ENCODE measurements at places on chromosomes 5 and 9.
A peak's percentile ranks its signal among the peaks of the same experiment; 100 is the strongest.

DNA sequence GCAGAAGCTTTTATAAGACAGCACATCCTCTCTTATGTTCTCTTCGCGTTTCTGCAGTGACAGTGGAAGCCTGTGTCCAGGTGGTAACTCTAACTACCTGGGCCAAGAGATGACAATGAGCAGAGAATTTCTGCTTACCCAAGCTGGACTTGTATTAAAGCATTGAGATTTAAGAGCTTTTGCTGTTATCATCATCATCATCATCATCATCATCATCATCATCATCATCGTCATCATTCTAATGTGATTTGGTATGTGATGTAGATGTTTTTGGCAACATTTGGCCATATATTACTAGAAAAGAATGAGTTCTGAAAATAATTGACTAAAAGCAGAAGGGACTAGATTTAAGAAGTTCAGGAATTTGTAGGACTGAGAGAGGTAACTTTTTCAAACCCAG lies 401.3 kb downstream of the BRINP1 start:
- no peaks in the 10 kb centered on the region for H3K36me3 ChIP-seq
- H3K27ac ChIP-seq: no peak overlapping the region
- DNase-seq: no peak

- peaks cover 14% of the 10 kb centered on the region for H3K4me1 ChIP-seq
- no peaks in the 10 kb centered on the region for H3K36me3 ChIP-seq
- peaks cover 68% of the 10 kb centered on the region for H3K27me3 ChIP-seq
- DNase-seq: peak; percentile 52
- H3K27ac ChIP-seq: no peak overlapping the region
- no peak overlapping the region for H3K4me3 ChIP-seq
Measured at GRCh38 chr5:76709762-76710161, 6.2 kb upstream of the F2R start.

DNA sequence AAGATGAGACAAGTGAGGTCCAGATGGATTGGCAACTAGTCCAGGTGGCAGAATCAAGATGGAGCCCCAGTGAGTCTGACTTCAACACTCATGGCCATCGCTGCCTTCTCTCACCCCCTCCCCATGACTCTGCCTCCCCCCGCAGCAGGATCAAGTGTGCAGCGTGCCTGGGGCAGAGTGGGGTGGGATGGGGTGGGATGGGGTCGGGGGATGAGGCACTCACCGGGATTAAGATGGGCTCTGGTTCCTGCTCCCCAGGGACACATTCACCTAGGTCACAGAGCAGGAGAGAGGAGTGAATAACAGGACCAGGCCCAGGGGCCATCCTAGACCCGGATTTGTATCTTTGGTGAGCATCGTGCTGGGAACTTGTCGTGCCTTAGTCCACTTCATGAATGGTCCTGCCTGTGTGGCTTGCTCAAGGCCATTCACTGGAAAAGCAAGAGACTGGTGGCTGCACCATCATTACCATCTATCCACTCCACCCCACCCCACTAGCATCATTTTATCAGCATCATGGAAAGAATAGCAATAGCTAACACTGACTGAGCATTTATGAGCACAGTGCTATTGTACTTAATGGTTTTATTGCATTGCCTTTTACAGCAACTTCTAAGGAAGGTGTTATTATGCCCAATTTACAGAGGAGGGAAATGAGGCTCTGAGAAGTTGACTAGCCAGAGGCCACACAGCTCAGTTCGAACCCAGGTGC lies 8.5 kb downstream of the AMBP start:
- H3K27ac ChIP-seq: no peak overlapping the region
- no peak overlapping the region for H3K4me3 ChIP-seq
- H3K27me3 ChIP-seq: peaks cover 5% of the 10 kb centered on the region
- no peak for DNase-seq
- H3K36me3 ChIP-seq: no peaks in the 10 kb centered on the region
- H3K4me1 ChIP-seq: no peaks in the 10 kb centered on the region

- DNase-seq: peak; percentile 87
- no peaks in the 10 kb centered on the region for H3K36me3 ChIP-seq
- no peaks in the 10 kb centered on the region for H3K27me3 ChIP-seq
- H3K4me3 ChIP-seq: peak overlapping the region; percentile 56
Measured at GRCh38 chr9:35907711-35908503, 1.4 kb upstream of the SPAAR start.

DNA sequence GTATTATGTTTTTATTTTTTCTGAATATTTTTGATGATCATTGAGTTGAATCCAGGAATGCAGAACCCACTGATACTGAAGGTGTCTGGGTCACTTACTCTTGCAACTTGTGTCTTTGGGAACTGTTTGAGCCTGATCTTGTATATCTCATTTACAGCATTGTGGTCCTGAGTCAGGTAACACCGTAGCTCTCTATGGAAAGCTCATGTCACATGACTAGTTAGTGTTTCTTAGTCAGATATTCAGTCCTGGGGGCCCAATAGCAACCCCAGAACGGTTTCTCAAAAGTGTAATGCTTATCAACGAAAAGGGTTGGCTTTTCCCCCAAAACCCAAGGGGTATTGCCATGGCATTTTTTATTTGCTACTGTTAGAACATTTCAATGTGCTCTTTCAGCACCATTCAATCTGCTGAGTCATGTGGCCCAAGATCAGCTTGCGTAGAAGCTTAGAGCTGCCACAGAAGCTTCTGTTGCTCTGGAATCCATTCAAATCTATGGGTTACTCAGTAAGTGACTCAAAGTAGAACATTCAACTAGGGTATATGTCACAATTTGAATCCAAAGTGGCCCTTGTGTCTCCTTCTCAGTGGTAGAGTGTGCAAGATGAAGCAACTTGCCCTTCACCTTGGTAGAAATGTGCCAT lies 12.1 kb upstream of the PTAR1 start:
- H3K4me3 ChIP-seq: no peak overlapping the region
- peak; percentile 97 for DNase-seq
- H3K36me3 ChIP-seq: no peaks in the 10 kb centered on the region

DNA sequence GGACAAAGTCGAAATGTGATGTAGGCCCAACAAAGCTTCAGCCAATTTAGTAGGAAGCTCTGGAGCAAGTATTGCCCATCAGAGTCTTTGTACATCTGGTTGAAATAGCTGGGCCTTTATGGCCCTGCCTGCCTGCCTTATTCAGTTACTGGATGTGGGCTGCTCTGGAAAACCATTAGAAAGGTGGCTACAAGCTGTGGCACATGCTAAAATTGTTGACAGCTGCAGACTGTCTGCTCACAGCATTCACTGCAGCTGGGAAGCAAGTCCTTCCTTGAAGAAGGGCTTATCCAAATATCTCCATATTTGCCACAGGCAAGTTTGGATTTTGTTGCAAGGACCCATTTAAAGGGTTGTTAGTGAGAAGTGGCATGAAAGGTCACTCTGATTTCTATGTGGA lies 24.4 kb downstream of the SMIM15 start:
- H3K27ac ChIP-seq: no peak overlapping the region
- no peaks in the 10 kb centered on the region for H3K4me1 ChIP-seq
- H3K27me3 ChIP-seq: no peaks in the 10 kb centered on the region
- no peak for DNase-seq
- H3K4me3 ChIP-seq: no peak overlapping the region

DNA sequence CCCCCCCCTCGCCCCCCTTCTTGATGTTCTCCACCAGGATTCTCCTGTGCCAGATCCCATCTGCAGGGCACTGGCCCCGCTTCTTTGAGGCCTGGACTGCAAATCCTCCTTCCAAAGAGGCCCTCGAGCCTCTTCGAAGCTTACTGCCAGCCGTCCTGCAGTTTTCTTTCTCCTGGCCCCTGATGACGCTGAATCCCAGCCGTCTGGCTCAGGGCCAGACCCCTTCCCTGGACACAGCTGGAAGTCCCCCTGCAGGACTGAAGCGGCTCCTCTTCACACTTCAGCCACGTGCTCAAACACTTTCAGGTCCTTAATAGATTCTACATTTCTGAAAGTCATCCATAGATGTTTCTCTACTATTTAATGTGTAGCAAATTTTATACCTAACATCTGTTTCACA lies 121.5 kb downstream of the EHMT1 start:
- no peaks in the 10 kb centered on the region for H3K4me1 ChIP-seq
- no peaks in the 10 kb centered on the region for H3K27me3 ChIP-seq
- H3K36me3 ChIP-seq: peaks cover 2% of the 10 kb centered on the region
- no peak overlapping the region for H3K27ac ChIP-seq

- no peak overlapping the region for H3K27ac ChIP-seq
- no peak overlapping the region for H3K4me3 ChIP-seq
- no peak for DNase-seq
Measured at GRCh38 chr9:93674580-93675335, 98.4 kb downstream of the PHF2 start.
